T-cell (primary cell): ENCODE measurements at places on chromosomes 2 and 18.
A peak's percentile ranks its signal among the peaks of the same experiment; 100 is the strongest.

DNA sequence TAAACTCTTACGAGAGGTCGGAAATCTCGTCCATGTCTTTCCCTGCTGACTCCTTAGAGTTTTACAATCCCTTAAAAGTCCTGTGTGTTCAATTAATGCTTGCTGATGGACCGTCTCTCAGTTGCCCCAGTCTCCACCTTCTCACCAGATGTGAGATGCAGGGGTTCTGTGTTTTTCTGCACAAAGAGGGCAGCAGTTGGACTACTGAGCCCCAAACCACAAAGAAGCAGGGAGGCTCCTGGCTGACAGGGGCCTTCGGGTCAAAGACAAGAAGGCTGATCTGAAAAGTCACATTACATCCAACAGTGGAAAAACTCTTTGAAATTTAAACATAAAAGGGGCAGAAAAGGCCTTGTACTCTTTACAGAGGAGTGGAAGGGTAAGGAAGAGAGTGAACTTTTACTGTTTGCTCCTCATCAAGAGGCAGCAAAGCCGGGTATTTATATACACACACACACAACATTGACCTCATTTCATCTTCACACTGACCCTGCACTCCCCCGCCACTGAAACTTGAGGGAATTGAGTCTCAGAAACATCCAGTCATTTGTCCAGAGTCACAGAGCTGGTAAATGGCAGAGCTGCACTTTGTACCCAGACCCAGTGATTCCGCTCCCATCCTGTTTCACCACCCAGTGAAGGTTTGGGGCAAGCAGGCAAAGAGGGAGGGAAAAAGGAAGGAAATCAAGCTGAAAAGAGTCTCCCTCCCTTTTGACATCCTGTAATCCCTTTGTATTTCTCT lies 23.7 kb downstream of the MRPL33 start:
- DNase-seq = no peak

- no peak for DNase-seq
Measured at GRCh38 chr2:187917535-187917934, 363.3 kb upstream of the TFPI start.

- peak; percentile 53 for DNase-seq
Measured at GRCh38 chr18:62131301-62131909, 55.5 kb downstream of the PIGN start.

DNA sequence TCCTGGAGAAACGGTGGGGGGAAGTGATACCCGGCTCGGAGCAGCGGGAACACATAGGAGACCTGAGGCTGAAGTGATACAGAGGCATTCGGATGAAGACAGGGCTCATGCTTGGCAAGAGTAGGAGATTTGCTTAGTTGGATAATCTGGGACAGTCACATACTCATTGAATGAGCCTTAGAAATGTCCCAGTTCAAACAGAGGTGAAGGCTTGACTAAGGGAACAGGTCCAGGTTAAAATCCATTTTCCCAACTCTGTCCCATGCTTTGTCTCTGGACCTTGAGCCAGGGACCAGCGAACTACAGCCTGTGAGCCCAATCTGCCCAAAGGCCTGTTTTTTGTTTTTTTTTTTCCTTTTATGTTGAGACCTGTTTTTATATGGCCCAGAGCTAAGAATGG lies 1.3 kb downstream of the UGT1A6 start:
- DNase-seq = no peak

DNA sequence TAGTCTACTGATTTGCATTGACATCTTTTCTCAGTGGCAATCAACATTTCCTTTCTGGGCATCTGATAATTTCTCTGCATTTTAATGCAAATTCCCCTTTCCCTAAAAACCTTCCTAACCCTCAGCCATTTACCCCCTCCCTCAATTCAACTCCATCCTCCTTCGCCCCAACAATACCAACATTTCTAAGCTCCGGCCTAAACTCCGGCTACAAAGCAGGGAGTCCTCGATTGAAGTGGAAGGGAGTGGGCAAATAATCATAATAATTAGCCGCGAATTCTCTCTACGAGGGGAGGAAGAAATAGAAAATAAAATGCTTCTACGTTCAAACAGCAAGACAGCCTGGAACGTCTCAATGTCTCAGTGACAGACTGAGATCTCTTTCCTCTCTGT lies 4.6 kb downstream of the BCL11A start:
- DNase-seq = no peak

DNA sequence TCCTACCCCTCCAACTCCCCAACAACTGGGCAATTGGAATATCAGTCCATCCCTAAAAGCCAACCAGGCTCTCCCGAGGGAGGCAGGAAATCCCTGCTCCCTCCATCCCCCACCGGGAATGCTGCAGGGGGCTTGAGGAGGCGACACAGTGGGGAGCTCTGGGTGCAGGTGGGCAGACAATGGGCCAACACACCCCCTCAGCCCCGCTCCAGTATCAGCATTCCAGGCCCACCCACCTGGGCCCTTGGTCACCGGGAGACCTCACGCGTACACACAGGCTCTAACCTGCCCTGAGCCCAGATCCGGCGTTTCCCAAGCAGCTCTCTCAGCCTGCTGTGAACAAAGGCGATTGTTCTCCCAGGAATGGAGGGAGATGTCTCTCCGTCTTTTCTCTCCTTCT lies 37.6 kb upstream of the FZD7 start:
- no peak for DNase-seq

GRCh38 chr18:70058916-70059315 lies 111.2 kb upstream of the CD226 start:
- DNase-seq = no peak

GRCh38 chr2:101704816-101705578 lies 7.5 kb downstream of the MAP4K4 start:
- no peak for DNase-seq

- DNase-seq = no peak
Measured at GRCh38 chr2:160507464-160507863, 13.9 kb upstream of the RBMS1 start.

GRCh38 chr18:38421872-38422615 lies 856.4 kb upstream of the CELF4 start:
- no peak for DNase-seq

GRCh38 chr2:240229603-240230235 lies 89.3 kb upstream of the OTOS start:
- DNase-seq = no peak

GRCh38 chr2:118907759-118908158 lies 34.2 kb upstream of the MARCO start:
- DNase-seq = no peak

DNA sequence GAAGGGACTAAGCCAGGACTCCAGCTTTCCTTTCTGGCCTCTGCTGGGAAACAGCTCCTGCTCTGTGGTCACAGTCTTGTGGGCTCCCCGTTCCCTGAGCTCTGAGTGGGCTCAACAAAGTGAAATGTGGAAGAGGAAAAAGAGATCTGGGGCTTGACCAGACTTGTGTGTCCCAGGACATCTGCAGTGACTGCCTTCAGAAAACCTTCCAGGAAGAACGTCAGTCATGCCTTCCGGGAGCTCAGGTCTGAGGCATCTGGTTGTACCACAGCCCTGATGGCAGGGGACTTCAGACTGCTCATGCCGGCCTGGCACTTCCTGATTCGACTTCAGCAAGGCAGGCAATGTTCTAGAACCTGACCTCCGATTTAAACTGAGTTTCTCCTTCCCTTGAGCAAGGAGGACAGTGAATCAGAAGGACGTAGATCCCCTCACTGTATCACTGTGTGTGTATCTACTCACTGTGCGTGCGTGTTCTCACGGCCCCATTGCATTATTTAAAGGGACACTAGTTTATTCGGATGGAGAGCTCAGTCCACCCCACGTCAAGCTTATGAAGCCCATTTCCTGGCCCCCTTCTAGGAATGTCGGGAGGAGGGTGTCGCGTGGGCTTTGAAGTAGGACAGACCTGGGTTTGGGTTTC lies 548 bp upstream of the FBLN7 start:
- DNase-seq = peak; percentile 17

GRCh38 chr2:70735071-70735470 lies 32.9 kb downstream of the ADD2 start:
- no peak for DNase-seq

- no peak for DNase-seq
Measured at GRCh38 chr2:203501873-203502272, 33.2 kb downstream of the RAPH1 start.

- DNase-seq = no peak
Measured at GRCh38 chr2:128374001-128374710, 55.5 kb upstream of the HS6ST1 start.

DNA sequence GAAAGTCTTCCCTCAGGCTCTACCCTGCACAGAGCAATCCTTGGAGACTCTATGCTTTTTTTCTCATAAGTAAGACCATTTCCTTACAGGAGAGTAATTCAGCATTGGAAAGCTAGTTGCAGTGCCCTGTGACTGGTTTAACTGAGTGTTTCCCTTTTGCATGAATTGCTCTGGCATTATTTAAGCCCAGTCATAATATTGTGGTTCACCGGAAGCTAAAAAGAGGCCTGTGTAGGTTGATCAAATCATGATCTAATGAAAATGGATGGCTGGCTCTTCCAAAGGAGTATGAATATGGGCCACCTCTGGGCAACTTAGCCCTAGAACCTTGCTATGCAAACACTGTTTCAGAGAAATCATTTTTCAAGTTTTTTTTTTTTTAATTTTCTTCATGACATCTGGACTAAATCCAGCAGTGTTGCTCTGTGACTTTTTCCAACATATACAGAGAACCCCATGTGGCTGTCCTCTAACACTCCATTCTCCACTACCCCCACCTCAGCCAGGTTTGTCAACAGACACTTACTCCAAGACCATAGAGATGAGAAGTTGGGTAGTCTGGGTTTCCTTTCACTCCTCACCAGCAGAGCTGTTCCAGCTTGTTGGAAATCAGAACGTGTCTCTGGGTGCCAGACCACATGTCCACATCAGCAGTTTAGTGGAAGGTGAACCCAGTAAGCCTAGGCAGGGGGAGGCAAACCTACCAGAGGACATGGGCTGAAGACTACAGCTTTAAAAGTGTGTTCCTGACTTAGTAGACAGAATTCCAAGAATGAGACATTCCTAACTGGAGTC lies 175.2 kb upstream of the SLC14A2 start:
- DNase-seq = no peak

DNA sequence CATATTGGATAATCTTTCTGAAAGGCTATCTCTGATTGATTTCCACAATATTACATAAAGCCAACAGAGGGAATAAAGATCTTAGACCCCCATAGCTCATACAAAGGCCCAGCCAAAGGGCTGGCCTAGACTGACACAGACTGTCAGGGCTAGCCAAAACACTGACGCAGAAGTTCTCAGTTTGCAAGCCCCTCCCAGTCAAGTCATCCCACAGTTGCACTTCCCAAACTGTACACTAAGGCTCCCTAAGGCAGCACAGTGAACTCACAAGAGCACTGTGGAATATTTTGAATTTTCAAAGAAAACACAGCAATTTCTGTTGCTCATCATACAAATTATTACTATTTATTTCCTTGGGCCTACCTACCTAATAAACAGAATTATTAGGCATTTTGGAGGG lies 244.9 kb downstream of the SP3 start:
- no peak for DNase-seq

DNA sequence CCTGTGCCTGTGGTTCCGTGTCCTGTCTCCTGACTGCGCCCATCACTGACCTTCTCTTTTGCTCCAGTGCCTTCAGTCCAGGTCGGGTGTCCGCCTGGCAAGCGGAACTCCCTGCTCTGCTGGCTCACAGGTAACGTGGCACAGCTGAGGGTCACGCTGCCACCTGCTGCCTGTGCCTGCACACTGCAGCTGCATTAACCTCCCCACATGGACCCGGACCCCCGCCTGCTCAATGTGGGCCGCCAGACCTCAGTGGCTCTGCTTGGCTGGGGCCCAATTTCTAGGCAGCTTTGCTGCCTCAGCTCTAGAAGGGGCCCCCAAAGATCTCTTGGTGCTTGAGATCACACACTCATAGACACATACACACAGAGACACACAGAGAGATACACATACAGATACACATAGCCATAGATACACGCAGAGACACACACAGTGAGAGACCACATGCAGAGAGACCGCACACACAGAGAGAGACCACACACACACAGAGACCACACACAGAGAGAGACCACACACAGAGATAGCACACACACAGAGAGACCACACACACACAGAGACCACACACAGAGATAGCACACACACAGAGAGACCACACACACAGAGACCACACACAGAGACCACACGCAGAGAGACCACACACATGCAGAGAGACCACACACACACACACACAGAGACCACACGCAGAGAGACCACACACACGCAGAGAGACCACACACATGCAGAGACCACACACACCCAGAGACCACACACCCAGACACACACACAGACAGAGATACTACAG lies 14.9 kb upstream of the CNNM3 start:
- DNase-seq = peak; percentile 75

GRCh38 chr18:13696961-13697360 lies 29.4 kb downstream of the FAM210A start:
- no peak for DNase-seq

GRCh38 chr2:174024524-174025270 lies 59.5 kb upstream of the SP3 start:
- no peak for DNase-seq

DNA sequence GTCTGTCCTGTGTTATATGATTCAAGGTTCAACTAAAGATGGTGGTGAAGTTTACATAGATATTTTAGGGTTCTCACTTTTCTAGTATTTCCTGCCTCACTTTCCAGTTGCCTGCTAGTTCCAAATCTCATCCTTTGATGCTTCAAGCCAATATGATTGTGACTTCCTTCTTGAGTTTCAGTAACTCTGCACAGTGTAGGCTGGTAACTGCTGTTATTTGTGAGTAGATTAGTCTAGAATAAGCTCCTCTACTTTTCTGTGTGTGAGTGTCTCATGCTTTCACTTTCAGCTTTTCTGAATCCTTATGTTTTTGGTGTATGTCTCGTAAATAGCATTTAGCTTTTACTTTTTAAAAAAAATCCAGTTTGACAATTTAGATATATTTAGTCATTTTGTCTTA lies 42.6 kb downstream of the GALNT1 start:
- no peak for DNase-seq

GRCh38 chr2:230231251-230231650 lies 5.7 kb downstream of the SP140 start:
- DNase-seq = no peak

GRCh38 chr2:158138255-158138654 lies 36.6 kb downstream of the UPP2 start:
- no peak for DNase-seq

- no peak for DNase-seq
Measured at GRCh38 chr2:105239924-105240323, 1.6 kb upstream of the GPR45 start.

- DNase-seq = no peak
Measured at GRCh38 chr18:50982802-50983179, 15.0 kb downstream of the ELAC1 start.

GRCh38 chr2:174005801-174006419 lies 40.7 kb upstream of the SP3 start:
- DNase-seq = no peak

DNA sequence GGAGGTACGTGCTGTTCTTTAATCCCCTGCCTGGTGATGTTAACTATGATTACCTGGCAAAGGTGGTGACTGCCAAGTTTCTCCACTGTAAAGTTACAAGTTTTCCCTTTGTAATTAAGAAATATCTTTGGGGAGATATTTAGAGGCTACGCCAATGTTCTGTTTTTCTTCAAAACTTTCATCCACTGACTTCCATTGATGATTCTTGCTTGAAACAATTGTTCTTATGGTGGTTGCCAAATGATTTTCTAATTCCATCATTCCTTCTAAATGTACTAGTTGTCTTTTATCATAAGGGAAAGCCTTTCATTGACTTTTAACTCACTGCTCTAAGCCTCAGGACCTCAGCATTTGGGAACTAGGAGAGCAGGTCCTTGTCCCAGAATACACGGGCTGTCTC lies 205.5 kb downstream of the SMAD7 start:
- DNase-seq = no peak
